Airway epithelial cell (primary cell): ENCODE measurements at places on chromosomes 13 and 19. TPM values are rescaled to one million over a fixed set of nuclear protein-coding genes. Genes with fewer than 3 reads are reported as not detected.

The LGALS14 gene
- total RNA-seq = not detected in 2 replicates

The SULT2A1 gene
- total RNA-seq = not detected in 2 replicates

The RNF17 gene
- not detected in 2 replicates for total RNA-seq

The FCHO1 gene
- 4.1 and 6.6 TPM in 2 replicates for total RNA-seq

The DZIP1 gene
- total RNA-seq = 21.2 and 29.9 TPM in 2 replicates

The WASF3 gene
- total RNA-seq = 3.3 and 5.0 TPM in 2 replicates

The LRG1 gene
- 0.09 and 0.56 TPM in 2 replicates for total RNA-seq

The MYADM gene
- total RNA-seq = 18.0 and 24.8 TPM in 2 replicates

The TRAPPC2B gene
- total RNA-seq = 26.1 and 29.0 TPM in 2 replicates

The TEAD2 gene
- 29.8 and 32.4 TPM in 2 replicates for total RNA-seq

The ZFP82 gene
- total RNA-seq = 1.5 and 3.2 TPM in 2 replicates

The PRTN3 gene
- 0.49 TPM in 1 of 2 replicates, not detected in the other for total RNA-seq

The C19orf18 gene
- 0.28 TPM in 1 of 2 replicates, not detected in the other for total RNA-seq

The ZNF28 gene
- 10.2 and 13.0 TPM in 2 replicates for total RNA-seq

The PCID2 gene
- 35.1 and 38.9 TPM in 2 replicates for total RNA-seq

The ZNF285 gene
- 2.0 and 2.9 TPM in 2 replicates for total RNA-seq

The FAM216B gene
- not detected in 2 replicates for total RNA-seq

The ZNF766 gene
- 5.5 and 6.8 TPM in 2 replicates for total RNA-seq

The CBLC gene
- total RNA-seq = 86.0 and 97.3 TPM in 2 replicates

The HIPK4 gene
- total RNA-seq = not detected in 2 replicates

The SH2D3A gene
- total RNA-seq = 64.3 and 65.2 TPM in 2 replicates

The GAS6 gene
- 118 and 128 TPM in 2 replicates for total RNA-seq

The SPC24 gene
- 31.2 and 40.9 TPM in 2 replicates for total RNA-seq

The PMIS2 gene
- not detected in 2 replicates for total RNA-seq

The ZNF415 gene
- 0.84 and 2.3 TPM in 2 replicates for total RNA-seq

The CADM4 gene
- total RNA-seq = 13.9 and 18.8 TPM in 2 replicates

The KCNJ14 gene
- total RNA-seq = 0.05 and 0.42 TPM in 2 replicates

The DAND5 gene
- total RNA-seq = 0.07 TPM in 1 of 2 replicates, not detected in the other

The TRPC4 gene
- total RNA-seq = 0.07 TPM in 1 of 2 replicates, not detected in the other

The ZNF534 gene
- not detected in 2 replicates for total RNA-seq

The FFAR2 gene
- not detected in 2 replicates for total RNA-seq

The PTH2 gene
- total RNA-seq = not detected in 2 replicates

The UNC13A gene
- total RNA-seq = 0.14 and 0.19 TPM in 2 replicates

The ELSPBP1 gene
- not detected in 2 replicates for total RNA-seq
